Smooth muscle cell of trachea (primary cell): ENCODE measurements at places on chromosomes 7 and 10. TPM values are rescaled to one million over a fixed set of nuclear protein-coding genes. Genes with fewer than 3 reads are reported as not detected.

Gene LIPF
- 0.29 TPM in 1 of 2 replicates, not detected in the other for total RNA-seq

Gene PBLD
- total RNA-seq = 5.5 and 5.6 TPM in 2 replicates

Gene PODXL
- total RNA-seq = 0.99 and 1.2 TPM in 2 replicates

Gene SPDYE9
- under 0.01 TPM in 1 of 2 replicates, not detected in the other for total RNA-seq

Gene VGF
- total RNA-seq = 0.83 and 0.87 TPM in 2 replicates

Gene TMEM139
- 0.50 TPM in 1 of 2 replicates, not detected in the other for total RNA-seq

Gene ATOH7
- total RNA-seq = 0.17 TPM in 1 of 2 replicates, not detected in the other

Gene IKZF1
- not detected in 2 replicates for total RNA-seq

Gene STAG3
- 0.66 and 1.6 TPM in 2 replicates for total RNA-seq

Gene BAZ1B
- 50.4 and 61.8 TPM in 2 replicates for total RNA-seq

Gene ECHDC3
- total RNA-seq = 13.9 and 15.1 TPM in 2 replicates

Gene PLCE1
- total RNA-seq = 2.3 and 3.5 TPM in 2 replicates

Gene ARHGEF35
- 2.3 and 2.8 TPM in 2 replicates for total RNA-seq

Gene ABHD11
- total RNA-seq = 11.6 and 19.6 TPM in 2 replicates

Gene ASCC1
- 38.3 and 44.8 TPM in 2 replicates for total RNA-seq

Gene TAS2R38
- not detected in 2 replicates for total RNA-seq
